WTC11 (cell line): ENCODE measurements at places on chromosomes 13 and 19. TPM values are rescaled to one million over a fixed set of nuclear protein-coding genes. Genes with fewer than 3 reads are reported as not detected.

NLRP11 gene
- total RNA-seq: not detected in 3 replicates

DNA sequence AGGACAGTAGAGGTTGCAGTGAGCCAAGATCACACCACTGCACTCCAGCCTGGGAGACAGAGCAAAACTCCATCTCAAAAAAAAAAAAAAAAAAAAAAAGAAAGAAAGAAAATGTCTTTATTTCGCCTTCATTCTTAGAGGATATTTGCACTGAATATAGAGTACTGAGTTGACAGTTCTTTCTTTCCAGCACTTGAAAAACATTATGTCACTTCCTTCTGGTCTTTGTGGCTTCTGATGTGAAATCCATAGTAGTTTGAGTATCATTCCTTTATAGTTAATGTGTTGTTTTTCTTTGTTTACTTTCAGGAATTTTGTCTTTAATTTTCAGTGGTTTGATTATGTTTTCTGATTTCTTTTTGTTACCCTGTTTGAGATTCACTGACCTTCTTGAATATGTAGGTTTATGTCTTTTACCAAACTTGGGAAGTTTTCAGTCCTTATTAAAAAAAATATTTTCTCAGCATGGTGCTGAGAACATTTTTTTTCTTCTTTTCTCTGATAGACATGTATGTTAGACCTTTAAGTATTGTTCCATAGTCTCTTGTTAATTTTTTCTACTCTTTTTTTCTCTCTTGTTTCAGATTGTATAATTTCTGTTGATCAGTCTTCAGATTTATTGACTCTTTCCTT is 50.1 kb downstream of the PCCA start:
- H3K4me3 ChIP-seq: no peak overlapping the region
- peaks cover 12% of the 10 kb centered on the region for H3K36me3 ChIP-seq
- DNase-seq: no peak
- H3K27me3 ChIP-seq: no peaks in the 10 kb centered on the region

ZNF534 gene
- 0.23 to 0.42 TPM (median 0.37 TPM) in 3 replicates for total RNA-seq

DNA sequence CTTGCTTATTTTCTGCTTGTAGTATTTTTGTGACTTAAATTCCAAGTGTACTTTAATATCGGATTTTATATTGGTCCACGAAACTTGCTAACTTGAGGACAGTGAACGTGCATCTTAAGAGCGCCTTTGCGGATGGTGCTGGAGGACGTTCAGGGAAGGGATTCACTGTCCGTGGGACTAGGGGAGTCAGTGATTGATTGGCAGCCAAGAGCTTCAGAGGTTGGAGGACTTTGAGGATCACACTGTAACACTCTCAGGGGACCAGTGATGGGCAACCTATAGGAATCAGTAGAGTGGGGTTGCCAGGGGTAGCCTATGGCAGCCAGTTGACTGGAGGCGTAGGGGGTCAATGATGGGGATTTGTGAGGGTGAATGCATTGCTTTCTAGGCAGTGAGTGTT is 516 bp downstream of the ZNF175 start:
- no peak for DNase-seq
- H3K36me3 ChIP-seq: peaks cover 4% of the 10 kb centered on the region
- H3K27me3 ChIP-seq: peaks cover 28% of the 10 kb centered on the region
- peak overlapping the region; percentile 71; the same call in 1 of the 2 replicates for H3K27ac ChIP-seq
- H3K4me1 ChIP-seq: peaks cover 7% of the 10 kb centered on the region

- peak overlapping the region; percentile 72 for H3K27ac ChIP-seq
- H3K4me3 ChIP-seq: no peak overlapping the region
- peaks cover 17% of the 10 kb centered on the region for H3K36me3 ChIP-seq
- peaks cover 54% of the 10 kb centered on the region for H3K4me1 ChIP-seq
- no peak for DNase-seq
These were observed 72.9 kb downstream of the ARHGEF7 start for GRCh38 chr13:111187960-111188541.

DNA sequence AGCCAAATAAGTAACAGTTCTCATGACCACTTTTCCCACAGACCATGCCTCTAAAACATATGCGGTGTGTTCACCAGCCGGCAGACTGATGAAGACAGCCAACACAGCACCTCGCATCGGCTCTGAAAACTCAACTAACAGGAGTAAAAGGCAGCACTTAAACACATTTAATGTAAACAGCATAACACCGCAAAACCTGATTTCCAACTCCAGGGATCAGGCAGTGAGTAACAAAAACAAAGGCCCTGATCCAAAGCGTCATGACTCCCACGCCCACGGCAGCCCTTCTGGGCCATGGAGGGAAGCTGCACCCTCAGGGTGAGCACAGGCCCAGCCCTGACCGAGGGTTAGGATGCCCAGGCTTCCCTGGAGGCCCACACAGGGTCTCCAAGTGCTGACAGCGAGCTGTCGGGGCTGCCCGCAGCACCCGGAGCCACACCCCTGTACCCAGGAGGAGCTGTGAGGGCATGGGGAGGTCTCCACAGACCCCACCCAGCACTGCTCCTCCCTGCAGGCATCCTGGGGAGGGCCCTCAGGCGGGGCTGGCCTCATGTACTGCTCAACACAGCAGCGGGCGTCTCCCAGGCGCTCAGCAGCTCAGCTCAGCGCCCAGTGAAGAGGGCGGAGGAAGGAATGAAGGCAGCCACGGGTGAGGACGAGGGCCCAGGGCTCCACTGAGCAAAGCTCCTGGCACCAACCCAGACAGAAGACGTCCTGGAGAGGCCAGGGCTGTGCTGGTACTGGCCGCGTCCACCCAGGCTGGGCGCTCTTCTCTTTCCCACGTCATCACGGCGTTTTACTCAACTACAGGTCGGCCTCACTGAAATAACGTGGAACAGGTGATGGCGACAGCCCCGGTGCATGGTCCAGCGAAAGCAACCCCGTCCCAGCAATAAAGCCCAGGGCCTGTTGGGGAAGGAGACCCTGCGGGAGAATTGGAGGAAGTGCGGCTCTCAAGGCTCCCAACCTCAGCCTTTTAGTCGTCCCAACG is 53.7 kb downstream of the RASA3 start:
- no peak overlapping the region for H3K4me3 ChIP-seq
- peak overlapping the region; percentile 41 for H3K27ac ChIP-seq
- 0 out of 2 replicates have a peak, but pooled peaks cover 5% of the 10 kb centered on the region for H3K4me1 ChIP-seq
- peak; percentile 7 for DNase-seq

- H3K4me1 ChIP-seq: no peaks in the 10 kb centered on the region
- no peaks in the 10 kb centered on the region for H3K36me3 ChIP-seq
- no peaks in the 10 kb centered on the region for H3K27me3 ChIP-seq
- H3K4me3 ChIP-seq: no peak overlapping the region
These were observed 1366.2 kb upstream of the PCDH20 start for GRCh38 chr13:62781866-62782265.
